Stimulated activated naive B cell treated with anti-CD40 and anti-IgM and Interleukin-4, amounts not matched to agents 10 μg/mL and 1 μg/mL and 100 μg/mL, for 72 hours (primary cell): ENCODE measurements at places on chromosomes 1 and 21.

DNA sequence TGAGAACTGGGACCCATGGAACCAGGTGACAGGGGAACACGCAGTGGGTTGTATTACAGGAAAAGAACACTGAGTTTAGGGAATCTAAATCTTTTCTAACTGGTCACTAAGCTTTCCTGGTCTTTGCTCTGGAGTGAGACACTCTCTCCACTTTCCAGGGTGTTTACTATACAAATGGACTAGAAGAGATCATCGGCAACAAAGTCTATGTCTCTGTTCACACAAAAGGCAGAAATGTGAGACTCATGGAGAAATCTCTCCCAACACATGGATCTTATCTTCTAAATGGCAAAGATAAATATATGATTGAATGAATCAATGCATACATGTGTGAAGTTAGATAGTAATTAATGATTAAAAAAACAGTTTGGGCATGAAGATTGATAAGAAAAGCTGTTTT lies 101.6 kb upstream of the DPT start:
- DNase-seq: no peak

DNA sequence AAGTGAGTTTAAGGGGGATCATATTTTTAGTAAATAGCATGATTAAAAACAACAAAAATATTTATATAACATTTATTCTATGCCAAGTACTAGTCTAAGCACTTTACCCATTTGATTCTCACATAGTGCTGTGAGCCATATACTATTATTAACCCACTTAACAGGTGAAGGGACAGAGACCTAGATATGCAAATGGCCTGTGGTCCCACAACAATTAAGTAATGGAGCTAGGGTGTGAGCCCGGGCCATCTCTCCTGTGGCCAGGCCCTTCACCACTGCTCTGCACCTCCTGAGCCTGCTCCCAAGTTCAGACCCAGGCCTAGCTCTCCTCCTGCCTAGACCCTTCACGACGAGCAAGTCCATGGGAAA lies 537 bp downstream of the ASCL5 start:
- DNase-seq: no peak

DNA sequence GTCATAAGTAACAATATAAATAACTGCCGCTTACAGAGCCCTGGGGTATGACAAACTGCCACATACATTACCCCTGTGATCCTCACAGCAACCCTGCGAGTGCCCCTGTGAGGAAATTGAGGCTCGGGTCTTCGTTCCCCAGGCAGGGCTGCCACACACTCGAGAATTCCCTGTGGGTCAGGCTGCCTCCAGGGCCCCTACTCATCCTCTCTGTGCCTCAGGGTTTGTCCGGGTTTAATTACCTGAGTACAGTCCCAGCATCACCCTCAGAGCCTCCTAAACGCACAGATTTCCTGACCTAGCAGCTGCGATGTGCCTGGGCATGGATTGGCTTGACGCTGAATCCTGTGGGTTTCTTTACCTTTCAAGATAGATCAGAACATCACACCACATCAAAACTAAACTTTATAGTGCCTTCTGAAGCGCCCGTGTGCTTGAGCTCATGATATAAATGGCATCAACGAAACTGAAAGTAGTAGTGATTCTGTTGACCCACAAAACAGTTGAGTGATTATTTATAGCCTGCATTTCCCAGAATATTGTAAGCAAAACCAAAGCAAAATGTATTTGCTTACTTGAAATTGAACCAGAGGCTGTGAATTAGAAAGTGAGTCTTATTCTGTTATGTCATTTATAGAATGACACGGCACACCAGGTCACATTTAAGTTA lies 14.0 kb downstream of the SLC37A1 start:
- DNase-seq: no peak

DNA sequence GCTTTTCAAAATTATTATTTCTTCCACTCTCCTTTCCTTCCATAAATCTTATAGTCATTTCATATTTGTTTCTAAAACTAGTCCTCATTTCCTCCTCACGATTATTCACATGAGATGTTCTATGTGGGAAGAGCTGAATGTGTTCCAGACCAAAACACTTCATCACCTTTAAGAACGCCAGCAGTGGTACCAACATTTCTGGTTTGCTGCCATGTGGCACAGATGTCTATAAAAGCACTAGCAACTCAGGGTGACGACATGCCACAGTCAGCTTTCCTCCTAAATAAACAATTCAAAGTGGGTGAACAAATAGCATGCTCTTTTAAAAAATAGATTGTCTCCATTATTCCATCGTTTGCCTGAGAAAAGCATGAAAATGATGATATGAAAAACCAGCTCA lies 1217.8 kb upstream of the ADGRL2 start:
- DNase-seq: no peak

GRCh38 chr1:59077466-59078069 lies 219.3 kb upstream of the FGGY start:
- DNase-seq: no peak

DNA sequence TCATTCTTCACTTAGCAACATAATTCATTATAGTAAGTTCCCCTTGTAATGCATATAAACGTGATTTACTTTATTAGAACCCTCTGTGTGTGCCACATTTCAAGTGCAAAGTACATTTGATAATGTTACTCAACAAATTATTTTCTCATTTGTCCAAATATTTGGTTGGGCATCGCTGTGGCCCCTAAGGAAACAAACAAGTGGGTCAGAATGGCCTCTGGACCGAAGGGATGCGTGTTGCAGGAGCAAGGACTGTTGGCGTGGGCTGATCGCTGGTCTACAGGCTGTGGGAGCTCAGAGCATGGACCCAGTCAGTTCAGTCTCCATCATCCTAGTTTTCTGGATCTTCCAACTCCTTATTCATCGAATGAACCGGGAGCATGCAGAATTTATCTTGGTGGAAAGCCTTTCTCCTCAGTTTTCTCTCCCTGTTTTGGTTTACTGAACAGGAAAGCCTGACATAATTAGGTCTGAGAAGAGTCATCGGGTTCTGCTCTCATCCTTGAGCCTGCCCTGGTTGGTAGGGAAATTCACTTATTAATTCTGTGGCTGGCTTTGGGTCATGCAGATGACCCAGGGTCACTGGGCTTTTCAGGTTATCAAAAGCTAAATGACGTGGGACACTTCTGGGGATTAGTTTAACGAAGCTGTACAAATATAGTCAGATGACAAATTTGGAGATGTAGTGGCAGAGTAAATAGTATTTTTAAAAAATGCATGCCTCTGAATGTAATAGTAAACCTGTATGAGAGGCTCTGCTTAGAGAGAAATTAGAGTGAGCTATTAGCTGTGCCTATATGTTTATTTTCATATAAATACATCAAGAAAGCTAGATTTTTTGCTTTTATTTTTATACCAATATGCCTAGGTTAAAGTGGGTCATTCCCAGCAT lies 200.2 kb downstream of the SDCCAG8 start:
- DNase-seq: no peak

DNA sequence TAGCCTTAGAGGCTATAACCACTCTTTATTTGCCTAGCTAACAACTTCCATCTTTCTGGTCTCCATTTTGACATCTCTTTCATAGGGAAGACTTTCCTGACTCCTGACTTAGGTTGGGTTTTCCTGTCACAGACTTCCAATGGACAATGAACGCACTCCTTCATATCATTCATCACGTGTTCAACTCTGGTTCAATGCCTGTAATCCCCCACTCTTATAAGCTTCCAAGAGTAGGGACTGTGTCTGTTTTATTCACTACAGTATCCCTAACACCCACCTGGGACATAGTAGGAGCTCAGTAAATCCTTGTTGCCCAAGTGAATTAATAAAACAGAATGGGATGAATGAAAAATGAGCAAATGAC lies 4.6 kb downstream of the SLAMF1 start:
- no peak for DNase-seq

GRCh38 chr1:202624781-202625108 lies 85.5 kb downstream of the SYT2 start:
- DNase-seq: no peak
